GM10248 (cell line): ENCODE measurements at places on chromosomes 6 and 20.

- no peak for DNase-seq
These were observed 2.6 kb upstream of the IPCEF1 start for GRCh38 chr6:154359161-154359574.

DNA sequence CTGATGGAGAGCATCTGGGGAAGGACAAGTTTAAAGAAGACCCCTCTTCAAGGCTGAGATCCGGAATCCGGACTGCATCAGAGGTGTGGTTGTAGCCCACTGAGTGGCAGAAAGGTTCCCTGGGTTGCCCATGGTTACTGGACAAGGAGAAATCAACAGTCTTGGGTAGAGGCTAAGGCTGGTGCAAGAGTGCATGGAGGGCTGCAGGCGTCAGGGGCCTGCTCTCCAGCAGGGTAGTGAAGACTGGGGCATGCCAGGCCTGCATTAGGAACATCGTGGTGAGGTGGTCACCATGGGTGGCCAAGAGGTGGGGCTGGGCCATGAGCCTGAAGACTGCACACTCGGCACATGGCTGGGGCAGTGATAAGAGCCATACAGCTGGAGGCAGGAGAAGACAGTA is 91.2 kb downstream of the RNF182 start:
- DNase-seq: no peak

- DNase-seq: no peak
These were observed 115.8 kb upstream of the SPTLC3 start for GRCh38 chr20:12893019-12893418.

GRCh38 chr6:45450831-45451230 is 73.1 kb upstream of the SUPT3H start:
- DNase-seq: no peak

GRCh38 chr6:18501663-18502013 is 114.5 kb downstream of the RNF144B start:
- DNase-seq: no peak
